ENCODE measurements at places on chromosomes 11 and 22. TPM values are rescaled to one million over a fixed set of nuclear protein-coding genes. Genes with fewer than 3 reads are reported as not detected.
A peak's percentile ranks its signal among the peaks of the same experiment; 100 is the strongest.

GRCh38 chr11:45355706-45356041, 69.5 kb upstream of the SYT13 start:
- no peak for DNase-seq

- DNase-seq: no peak
Observed at GRCh38 chr22:34430386-34430785, 510.1 kb upstream of the LARGE1 start.

GRCh38 chr11:106288822-106289387, 211.4 kb downstream of the AASDHPPT start:
- no peak for DNase-seq

GRCh38 chr11:10500757-10501684, 40.0 kb downstream of the RNF141 start:
- no peak for DNase-seq

DNA sequence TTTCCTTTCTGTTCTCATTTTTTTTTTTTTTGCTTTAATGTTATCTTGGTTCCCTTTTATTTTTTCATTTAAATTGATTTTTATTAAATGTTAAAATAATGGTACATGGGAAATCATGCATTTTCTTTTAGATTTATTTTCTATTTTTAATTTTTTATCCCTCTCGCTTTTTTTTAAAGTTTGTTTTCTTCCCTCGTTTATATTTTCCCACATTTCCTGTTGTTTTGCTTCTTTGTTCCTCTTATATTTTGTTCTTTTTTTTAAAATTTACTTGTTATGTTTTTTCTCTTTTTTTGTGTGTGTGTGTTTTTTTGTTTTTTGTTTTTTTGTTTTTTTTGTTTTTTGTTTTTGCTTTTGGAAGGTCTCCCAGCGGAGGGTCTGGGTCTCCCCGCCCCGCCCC, 34.9 kb upstream of the EIF3D start:
- DNase-seq: no peak

GRCh38 chr11:63745304-63746170, 23.0 kb downstream of the ZFTA start:
- DNase-seq: no peak

DNA sequence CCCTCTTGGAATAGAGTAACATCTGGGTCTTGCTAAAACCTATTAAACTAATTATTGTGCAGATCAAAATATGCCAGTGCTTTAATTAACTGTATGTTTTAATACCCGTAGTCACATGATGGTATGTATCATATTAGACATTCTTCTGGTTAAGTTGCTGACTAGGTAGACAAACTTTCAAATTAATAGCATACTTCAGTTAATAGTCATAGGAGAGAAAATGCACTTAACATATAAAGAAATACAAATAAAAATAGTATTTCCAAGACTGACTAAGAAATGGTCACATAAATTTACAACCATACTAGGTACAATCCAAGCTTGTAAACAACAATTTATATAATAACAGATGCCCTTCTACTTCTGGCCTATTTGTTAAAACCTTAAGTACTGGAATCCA, 7.6 kb upstream of the EXPH5 start:
- DNase-seq: no peak

GRCh38 chr22:35719212-35719875, 1.7 kb downstream of the APOL5 start:
- no peak for DNase-seq

- no peak for DNase-seq
Observed at GRCh38 chr11:82959987-82960778, 58.6 kb downstream of the DDIAS start.

- no peak for DNase-seq
Observed at GRCh38 chr11:118845369-118845768, 38.3 kb upstream of the CXCR5 start.

DNA sequence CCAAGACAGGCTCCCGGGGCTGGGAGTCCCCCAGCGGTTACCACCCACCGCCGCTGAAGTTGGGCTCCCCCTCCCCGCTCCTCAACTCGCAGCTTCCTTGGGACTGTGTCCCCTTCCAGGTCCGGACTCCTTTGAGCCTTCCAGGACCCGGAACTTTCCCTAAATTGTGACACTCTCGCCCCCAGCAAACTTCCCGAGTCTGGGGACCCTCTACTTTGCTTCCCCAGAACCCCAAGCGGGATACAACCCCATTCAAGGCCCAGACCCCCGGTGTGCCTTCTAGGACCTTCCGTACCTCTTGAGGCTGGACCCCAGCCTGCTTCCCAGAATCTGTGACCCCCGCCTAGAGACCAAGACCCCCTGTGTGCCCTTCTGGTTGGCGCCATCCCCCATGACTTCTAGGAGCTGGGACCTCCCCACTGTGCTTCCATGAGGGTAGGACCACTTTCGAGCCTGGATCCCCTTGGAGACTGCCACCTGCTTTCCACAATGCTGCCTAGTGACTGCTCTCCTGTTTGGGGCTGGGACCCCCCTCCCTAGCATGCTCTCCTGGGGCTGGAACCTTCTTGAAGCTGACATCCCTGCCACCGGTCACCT, 587 bp downstream of the MYRF start:
- no peak for DNase-seq

DNA sequence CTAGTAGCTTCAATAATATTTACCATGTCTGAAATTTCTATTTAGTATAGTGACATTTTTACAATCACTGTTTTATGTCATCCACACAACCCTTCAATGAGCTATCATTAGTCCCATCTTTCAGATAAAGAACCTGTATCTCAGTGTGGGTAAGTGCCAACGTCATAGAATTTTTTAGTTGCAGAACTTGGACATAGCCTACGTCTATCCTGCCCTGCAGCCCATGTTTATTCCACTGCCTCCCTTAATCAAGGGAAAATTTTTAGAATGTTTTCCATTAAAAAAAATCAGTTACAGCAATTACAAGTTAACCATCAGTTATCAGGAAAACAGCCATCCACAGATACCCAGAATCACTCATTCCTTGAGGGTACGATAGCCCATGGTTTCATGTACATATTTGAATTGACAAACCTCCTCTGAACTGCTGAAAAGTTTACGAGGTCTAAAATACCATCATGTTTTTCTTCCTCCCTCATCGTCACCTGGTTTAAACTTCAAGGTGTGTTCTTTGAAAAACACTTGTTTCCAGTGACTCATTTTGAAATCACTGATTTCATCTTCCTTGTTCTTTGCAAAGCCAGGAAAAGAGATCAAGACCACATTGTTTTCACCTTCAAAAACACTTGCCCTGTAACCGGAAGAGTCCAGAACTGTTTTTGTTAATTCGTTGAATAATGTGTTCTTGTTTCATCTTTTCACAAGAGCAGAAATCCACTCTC, 100.9 kb downstream of the FAM76B start:
- no peak for DNase-seq

DNA sequence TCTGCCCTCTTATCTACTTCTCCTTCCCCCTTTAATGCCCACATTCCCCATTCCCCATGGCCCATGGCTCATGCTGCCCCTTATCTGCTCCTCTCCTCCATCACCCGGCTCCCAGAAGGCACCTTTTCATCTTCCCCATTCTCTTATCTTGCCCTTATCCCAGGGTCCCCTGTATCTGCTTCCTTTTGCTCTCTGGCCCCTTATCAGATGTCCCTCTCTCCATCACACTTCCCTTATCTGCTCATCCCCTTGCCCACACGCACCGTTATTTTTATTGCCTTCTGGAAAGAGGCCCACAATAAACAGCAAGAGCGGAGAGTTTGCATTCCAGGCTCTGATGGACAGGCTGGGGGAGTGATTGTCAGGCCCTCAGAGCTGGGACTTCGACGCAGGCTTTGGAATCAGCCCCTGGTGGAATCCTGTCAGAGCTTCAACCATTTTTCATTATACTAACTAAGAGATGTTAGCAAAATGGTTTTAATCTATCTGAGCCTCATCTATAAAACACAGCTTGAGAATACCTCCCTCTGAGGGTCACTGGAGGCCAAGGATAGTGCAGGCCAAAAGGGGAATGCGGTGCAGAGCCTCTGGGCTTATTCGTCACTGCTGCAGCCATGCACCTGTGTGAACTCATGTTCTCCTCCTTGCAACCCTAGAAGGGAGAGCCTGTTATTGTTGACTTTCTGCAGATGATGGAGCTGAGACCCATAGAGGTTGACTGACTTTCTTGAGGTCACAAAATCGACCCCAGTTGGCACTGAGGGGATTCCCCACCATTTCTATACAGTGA, 37.0 kb upstream of the LRRC55 start:
- no peak for DNase-seq

DNA sequence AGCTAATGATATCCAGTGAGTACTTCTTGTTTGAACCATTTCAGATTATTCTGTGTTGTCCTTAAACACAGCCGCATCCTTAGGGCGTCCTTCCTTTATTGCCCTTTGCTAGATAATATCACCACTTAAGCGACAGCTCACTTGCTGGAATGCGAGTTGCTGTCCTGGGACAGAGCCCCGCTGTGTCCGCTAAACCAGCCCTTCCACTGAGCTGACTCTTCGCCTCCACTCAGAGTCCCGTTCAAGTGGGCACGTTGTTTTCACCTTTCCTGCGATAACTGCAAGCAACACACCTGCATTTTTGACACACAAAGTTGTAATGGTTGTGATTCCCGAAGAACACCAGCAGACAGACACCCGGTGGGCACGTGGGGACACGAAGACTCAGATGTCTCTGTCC, 140.0 kb downstream of the TBC1D22A start:
- DNase-seq: no peak

DNA sequence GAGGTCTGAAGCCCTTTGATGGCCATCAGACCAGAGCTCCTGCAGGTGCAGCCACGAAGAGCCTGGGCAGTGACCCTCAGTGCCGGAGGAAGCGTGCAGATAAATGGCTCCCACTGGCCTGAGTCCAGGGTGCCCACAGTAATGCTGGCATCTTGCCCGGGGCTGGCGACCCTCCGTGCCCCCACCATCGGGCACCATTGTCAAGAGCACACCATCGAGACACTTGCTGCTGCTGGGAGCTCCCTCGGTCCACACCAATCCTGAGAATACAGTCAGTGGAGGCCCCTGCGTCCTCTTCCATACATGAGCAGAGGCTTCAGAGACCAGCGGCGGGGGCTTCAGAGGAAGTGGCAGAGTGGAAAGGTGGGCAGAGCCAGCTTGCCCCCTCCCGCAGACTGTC, 1448.3 kb downstream of the BRD1 start:
- DNase-seq: no peak

DNA sequence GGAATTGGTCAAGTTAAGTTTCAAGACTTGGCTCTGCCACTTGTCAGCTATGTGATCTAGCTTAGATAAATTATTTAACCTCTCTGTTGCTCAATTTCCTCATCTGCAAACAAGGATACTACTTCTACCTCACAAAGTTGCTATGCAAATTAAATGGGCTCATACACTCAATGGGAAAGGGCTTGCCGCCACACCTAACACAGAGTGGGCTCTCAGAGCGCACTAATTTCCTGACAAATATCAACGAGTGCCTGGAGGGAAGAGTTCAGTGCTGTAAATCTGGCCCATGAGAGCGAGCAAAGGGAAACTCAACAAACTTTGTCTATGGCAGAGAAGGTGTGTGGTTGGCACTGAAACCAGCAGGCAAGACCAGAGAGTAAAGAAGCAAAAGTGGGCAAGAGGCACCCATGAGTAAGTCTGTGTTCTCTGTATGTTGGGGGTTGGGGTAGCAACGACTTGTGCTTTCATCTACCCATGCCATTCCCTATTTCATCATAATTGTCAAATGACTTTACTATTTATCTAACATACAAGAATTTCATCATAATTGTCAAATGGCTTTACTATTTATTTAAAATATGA, 60.7 kb upstream of the PHF21A start:
- DNase-seq: no peak

DNA sequence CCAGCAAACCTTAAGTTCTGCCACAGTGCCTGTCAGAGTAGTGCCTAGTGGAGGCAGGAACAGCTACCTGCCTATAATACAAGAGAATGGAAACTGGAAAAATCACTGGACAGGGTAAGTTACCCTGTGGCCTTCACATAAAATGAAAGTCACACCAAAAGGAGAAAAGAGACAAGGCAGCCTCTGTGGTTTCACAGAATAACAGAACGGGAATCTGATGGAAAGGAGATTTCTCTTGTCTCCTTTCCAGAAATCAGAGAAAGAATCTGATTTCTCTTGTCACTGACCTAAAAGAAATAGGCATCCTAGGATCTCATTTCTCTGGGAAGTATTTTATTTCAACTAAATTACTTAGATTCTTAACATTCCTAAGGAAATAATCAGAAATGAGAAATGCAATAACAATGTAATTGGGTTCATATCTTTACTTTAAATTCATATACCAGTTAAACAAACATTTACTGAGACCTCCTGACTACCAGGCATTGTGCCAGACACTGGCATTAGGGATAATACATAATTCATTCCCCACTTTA, 41.6 kb downstream of the PRCP start:
- DNase-seq: no peak

- DNase-seq: no peak
Observed at GRCh38 chr22:50150161-50151129, 20.1 kb upstream of the PANX2 start.

DNA sequence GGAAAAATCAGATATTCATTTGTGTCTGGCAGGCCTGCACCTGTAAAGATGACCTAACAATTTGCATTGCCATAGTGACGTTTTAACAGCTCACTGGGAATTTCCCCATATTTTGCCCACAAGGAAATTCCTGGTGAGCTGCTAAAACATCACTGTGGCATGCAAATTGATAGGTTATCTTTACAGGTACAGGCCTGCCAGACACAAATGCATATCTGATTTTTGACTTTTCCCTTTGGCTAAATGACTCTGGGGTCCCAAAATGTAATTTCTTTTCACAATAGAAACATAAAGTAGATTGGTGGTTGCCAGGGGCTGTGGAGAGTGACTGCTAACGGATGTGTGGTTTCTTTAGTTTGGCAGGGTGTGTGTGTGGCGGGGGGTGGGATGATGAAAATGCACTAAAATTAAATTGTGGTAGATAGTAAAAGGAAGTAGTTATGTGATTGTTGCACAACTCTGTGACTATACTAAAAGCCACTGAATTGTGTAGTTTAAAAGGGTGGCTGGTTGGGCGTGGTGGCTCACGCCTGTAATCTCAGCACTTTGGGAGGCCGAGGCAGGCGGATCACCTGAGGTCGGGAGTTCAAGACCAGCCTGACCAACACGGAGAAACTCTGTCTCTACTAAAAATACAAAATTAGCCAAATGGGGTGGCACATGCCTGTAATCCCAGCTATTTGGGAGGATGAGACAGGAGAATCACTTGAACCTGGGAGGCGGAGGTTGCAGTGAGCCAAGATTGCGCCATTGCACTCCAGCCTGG, 18.5 kb upstream of the FEZ1 start:
- peak; percentile 56 for DNase-seq

GRCh38 chr11:92332986-92333385, 108.4 kb downstream of the FAT3 start:
- no peak for DNase-seq

GRCh38 chr22:25161916-25162530, 37.6 kb upstream of the CRYBB3 start:
- DNase-seq: no peak

GRCh38 chr11:20042045-20042639, 118.1 kb downstream of the DBX1 start:
- DNase-seq: no peak

The SCUBE2 gene
- 0.89 TPM for total RNA-seq

The GPR83 gene
- total RNA-seq: not detected

The OR52E8 gene
- not detected for total RNA-seq

The SLC22A9 gene
- total RNA-seq: not detected

The SHISA8 gene
- not detected for total RNA-seq

The RTN4RL2 gene
- total RNA-seq: 0.48 TPM

The KCNJ5 gene
- total RNA-seq: 4.0 TPM

The GGTLC2 gene
- total RNA-seq: not detected

Measured in kidney epithelial cell (primary cell).